ENCODE measurements at places on chromosomes 1 and 21. TPM values are rescaled to one million over a fixed set of nuclear protein-coding genes. Genes with fewer than 3 reads are reported as not detected.

GRCh38 chr1:23759277-23759676 lies 16.0 kb downstream of the ELOA start:
- H3K36me3 ChIP-seq, result no peaks in the 10 kb centered on the region
- no peak overlapping the region for H3K4me3 ChIP-seq
- peaks cover 2% of the 10 kb centered on the region for H3K4me1 ChIP-seq
- DNase-seq, result no peak
- H3K27me3 ChIP-seq, result peaks cover 6% of the 10 kb centered on the region

DNA sequence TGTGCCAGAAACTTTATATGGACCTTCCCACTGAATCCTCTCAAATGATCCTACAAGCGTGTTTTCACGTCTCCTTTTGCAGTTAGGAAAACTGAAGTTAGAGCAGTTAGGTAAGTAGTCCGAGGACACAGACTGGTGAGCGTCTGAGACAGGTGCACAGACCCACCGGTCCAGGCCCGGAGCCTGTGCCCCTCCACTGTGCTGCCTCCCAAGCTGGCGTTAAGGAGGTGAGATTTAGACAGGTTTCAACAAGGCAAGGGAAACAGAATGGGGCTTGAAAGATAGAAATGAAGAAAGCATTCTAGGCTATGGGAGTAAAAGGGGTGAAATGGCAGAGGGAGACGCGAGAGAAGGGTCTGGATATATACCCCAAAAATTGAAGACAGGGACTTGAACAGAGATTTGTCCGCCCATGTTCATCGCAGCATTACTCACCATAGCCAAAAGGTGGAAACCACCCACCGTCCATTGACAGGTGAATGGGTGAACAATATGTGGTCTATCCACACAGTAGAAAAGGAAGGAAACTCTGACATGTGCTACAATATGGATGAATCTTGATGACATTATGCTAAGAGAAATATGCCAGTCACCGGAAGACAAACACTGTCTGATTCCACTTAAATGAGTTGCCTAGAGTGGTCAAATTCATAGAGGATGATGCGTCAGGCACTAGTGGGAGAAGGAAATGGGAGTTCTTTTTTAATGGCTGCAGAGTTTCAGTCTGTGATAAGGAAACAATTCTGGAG lies 15.7 kb upstream of the PKP1 start:
- peaks cover 4% of the 10 kb centered on the region for H3K4me1 ChIP-seq
- DNase-seq, result no peak
- no peaks in the 10 kb centered on the region for H3K36me3 ChIP-seq
- H3K4me3 ChIP-seq, result no peak overlapping the region
- H3K27ac ChIP-seq, result no peak overlapping the region

DNA sequence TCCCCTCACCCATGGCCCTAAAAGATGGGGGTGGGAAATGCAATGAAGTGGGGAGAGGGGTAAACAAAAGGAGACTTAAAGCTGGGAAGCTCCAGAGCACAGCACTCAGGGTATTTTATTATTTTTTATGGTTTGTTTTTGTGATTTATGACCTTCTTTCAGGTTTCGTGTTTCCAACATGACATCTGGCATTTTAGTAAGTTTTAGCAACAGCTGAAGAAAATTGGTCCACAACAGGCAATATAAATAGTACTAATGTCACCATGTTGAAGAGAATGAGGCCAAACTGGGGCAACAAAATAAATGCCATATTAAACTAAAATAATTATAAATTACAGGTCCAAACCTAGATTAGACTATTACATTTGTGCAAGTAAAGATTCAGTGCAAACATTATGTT lies 56.3 kb downstream of the TBX15 start:
- H3K4me1 ChIP-seq, result peaks cover 25% of the 10 kb centered on the region
- H3K27me3 ChIP-seq, result peaks cover 2% of the 10 kb centered on the region

- DNase-seq, result no peak
- H3K36me3 ChIP-seq, result no peaks in the 10 kb centered on the region
- no peaks in the 10 kb centered on the region for H3K4me1 ChIP-seq
- no peak overlapping the region for H3K4me3 ChIP-seq
- no peak overlapping the region for H3K27ac ChIP-seq
- no peaks in the 10 kb centered on the region for H3K27me3 ChIP-seq
Measured at GRCh38 chr1:99986656-99987225, 16.9 kb downstream of the SLC35A3 start.

- peaks cover 1% of the 10 kb centered on the region for H3K27me3 ChIP-seq
- H3K4me1 ChIP-seq, result peaks cover 32% of the 10 kb centered on the region
- no peak overlapping the region for H3K4me3 ChIP-seq
- H3K36me3 ChIP-seq, result no peaks in the 10 kb centered on the region
- no peak overlapping the region for H3K27ac ChIP-seq
Measured at GRCh38 chr21:33198346-33199099, 31.2 kb upstream of the IFNAR2 start.

GRCh38 chr1:175633801-175634200 lies 109.6 kb downstream of the TNR start:
- H3K27me3 ChIP-seq, result no peaks in the 10 kb centered on the region
- no peak overlapping the region for H3K4me3 ChIP-seq
- no peak for DNase-seq

- no peak overlapping the region for H3K27ac ChIP-seq
- peaks cover 8% of the 10 kb centered on the region for H3K4me1 ChIP-seq
- peaks cover 6% of the 10 kb centered on the region for H3K27me3 ChIP-seq
- H3K36me3 ChIP-seq, result no peaks in the 10 kb centered on the region
- no peak for DNase-seq
Measured at GRCh38 chr1:224435318-224435763, 744 bp upstream of the WDR26 start.

- no peaks in the 10 kb centered on the region for H3K4me1 ChIP-seq
- H3K27me3 ChIP-seq, result peaks cover 5% of the 10 kb centered on the region
- no peak overlapping the region for H3K27ac ChIP-seq
- peak; percentile 72 for DNase-seq
- H3K36me3 ChIP-seq, result peaks cover 13% of the 10 kb centered on the region
- no peak overlapping the region for H3K4me3 ChIP-seq
Measured at GRCh38 chr1:212630158-212630900, 21.8 kb downstream of the ATF3 start.

GRCh38 chr1:6645018-6645417 lies 20.4 kb downstream of the THAP3 start:
- H3K4me3 ChIP-seq, result no peak overlapping the region
- H3K27ac ChIP-seq, result no peak overlapping the region
- H3K27me3 ChIP-seq, result peaks cover 7% of the 10 kb centered on the region
- H3K4me1 ChIP-seq, result peaks cover 4% of the 10 kb centered on the region
- H3K36me3 ChIP-seq, result peaks cover 9% of the 10 kb centered on the region
- DNase-seq, result no peak

- peak overlapping the region; percentile 100 for H3K27ac ChIP-seq
- peaks cover 8% of the 10 kb centered on the region for H3K36me3 ChIP-seq
- H3K4me1 ChIP-seq, result peaks cover 30% of the 10 kb centered on the region
Measured at GRCh38 chr1:248906753-248907661, 972 bp downstream of the PGBD2 start.

DNA sequence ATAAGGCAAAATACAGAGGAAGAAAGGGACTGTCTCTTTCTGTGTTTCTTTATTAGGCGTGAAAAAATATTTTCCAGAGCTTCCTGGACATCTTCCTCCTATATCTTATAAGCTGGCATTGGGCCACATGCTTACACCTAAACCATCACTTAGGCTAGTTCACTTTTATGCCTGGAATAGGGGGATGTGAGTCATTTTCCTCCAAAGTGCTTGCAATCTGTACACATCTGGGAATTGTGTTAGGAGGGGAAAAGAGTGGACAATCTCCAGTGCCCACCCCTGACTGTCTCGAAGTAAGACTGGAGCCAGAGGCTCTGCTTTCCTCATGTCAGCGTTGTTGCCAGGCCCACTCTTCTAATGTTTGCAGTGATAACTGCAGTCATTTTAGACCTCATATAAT lies 29.9 kb downstream of the GIPC2 start:
- H3K27ac ChIP-seq, result no peak overlapping the region
- no peaks in the 10 kb centered on the region for H3K4me1 ChIP-seq
- DNase-seq, result no peak
- H3K36me3 ChIP-seq, result no peaks in the 10 kb centered on the region

DNA sequence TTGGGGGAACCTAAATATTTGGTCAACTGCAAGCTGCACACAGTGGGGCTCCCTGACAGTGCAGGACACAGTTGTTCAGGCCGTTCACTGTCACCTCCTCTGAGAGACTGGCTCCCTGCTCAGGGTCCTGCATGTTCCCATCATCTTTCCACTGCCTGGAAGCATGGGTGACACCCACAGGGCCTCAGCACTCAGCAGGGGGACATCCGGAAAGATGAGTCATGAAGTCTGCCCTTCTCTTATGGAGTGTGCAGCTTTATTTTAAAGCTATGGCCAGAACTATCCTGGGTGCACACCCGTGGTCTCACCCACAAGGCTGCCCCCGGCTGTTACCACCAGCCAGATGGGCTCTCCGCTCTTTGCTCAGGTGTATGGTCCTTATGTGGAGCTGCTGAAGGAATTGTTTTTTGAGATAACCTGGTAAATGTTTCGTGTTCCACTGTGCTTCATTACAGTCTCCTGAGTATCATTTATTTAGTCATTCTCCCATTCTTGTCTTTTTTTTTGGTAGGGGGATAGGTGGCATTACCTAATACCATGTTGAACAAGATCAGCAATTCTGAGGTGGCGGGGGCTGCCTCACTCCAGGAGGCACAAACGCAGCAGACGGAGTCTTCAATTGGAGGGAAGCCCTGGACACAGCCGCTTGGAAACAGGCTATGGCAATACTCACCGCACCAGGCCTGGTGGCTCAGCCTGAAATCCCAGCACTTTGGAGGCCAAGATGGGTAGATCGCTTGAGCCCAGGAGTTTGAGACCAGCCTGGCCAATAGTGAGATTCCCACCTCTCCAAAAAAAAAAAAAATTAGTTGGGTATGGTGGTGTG lies 14.3 kb downstream of the TRIM11 start:
- peaks cover 4% of the 10 kb centered on the region for H3K27me3 ChIP-seq
- no peak overlapping the region for H3K4me3 ChIP-seq
- H3K27ac ChIP-seq, result no peak overlapping the region
- H3K4me1 ChIP-seq, result no peaks in the 10 kb centered on the region
- H3K36me3 ChIP-seq, result peaks cover 5% of the 10 kb centered on the region
- no peak for DNase-seq

- DNase-seq, result no peak
- H3K27me3 ChIP-seq, result no peaks in the 10 kb centered on the region
- H3K27ac ChIP-seq, result no peak overlapping the region
- H3K4me3 ChIP-seq, result no peak overlapping the region
- H3K36me3 ChIP-seq, result no peaks in the 10 kb centered on the region
Measured at GRCh38 chr1:186899977-186900376, 71.2 kb downstream of the PLA2G4A start.

- no peaks in the 10 kb centered on the region for H3K36me3 ChIP-seq
- H3K27ac ChIP-seq, result no peak overlapping the region
- no peak overlapping the region for H3K4me3 ChIP-seq
- no peaks in the 10 kb centered on the region for H3K4me1 ChIP-seq
Measured at GRCh38 chr1:209531549-209531948, 52.0 kb upstream of the CAMK1G start.

GRCh38 chr1:33094971-33095604 lies 14.1 kb downstream of the AZIN2 start:
- peak; percentile 71 for DNase-seq
- no peaks in the 10 kb centered on the region for H3K27me3 ChIP-seq
- no peak overlapping the region for H3K4me3 ChIP-seq

GRCh38 chr1:151340870-151341754 lies 5.9 kb downstream of the RFX5 start:
- no peaks in the 10 kb centered on the region for H3K27me3 ChIP-seq
- DNase-seq, result peak; percentile 23
- H3K4me1 ChIP-seq, result peaks cover 9% of the 10 kb centered on the region
- peak overlapping the region; percentile 37 for H3K27ac ChIP-seq

- no peak for DNase-seq
- H3K4me1 ChIP-seq, result no peaks in the 10 kb centered on the region
- peaks cover 2% of the 10 kb centered on the region for H3K27me3 ChIP-seq
- H3K4me3 ChIP-seq, result no peak overlapping the region
- no peak overlapping the region for H3K27ac ChIP-seq
Measured at GRCh38 chr1:7993593-7994479, 32.3 kb downstream of the ERRFI1 start.

DNA sequence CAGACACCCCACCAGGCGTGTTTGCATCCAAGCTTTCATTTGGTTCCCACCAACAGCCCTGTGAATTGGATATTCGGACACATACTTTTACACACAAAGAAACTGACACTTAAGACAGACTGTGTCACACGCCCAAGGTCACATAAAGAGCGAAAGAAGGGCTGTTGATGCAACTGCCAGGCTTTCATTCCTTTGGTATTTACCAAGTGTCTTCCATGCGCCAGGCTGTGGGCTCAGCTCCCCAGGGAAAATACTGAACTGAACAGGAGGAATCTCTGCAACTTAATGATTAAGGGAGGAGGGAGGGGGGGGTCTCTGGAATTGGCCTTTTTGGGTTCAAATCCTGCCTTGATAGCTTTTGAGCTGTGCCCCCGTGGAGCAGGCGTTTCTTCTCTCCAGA lies 122.8 kb downstream of the ACTL8 start:
- H3K27ac ChIP-seq, result no peak overlapping the region
- peaks cover 2% of the 10 kb centered on the region for H3K4me1 ChIP-seq
- H3K36me3 ChIP-seq, result no peaks in the 10 kb centered on the region
- peak overlapping the region; percentile 58 for H3K4me3 ChIP-seq

GRCh38 chr1:152811050-152811449 lies 721 bp upstream of the LCE1B start:
- H3K4me1 ChIP-seq, result no peaks in the 10 kb centered on the region
- H3K36me3 ChIP-seq, result no peaks in the 10 kb centered on the region
- no peak overlapping the region for H3K4me3 ChIP-seq
- no peaks in the 10 kb centered on the region for H3K27me3 ChIP-seq
- DNase-seq, result no peak

DNA sequence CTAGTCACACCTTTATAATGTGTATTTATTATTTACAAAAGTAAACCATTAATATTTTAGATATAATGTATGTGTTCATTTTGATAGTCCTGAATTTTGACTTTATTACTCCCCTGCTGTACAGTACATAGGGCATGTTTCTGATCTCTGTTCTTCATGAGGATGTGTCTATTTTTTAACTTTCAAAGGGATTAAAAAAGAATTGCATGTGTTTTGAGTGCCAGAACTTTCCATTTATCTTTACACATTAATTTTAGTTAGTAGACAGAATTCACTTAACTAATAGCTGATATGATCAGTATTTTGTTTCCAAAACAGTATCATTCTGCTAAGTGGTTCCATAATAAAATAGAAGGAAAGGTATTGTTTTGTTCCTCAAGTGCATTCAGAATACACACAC lies 3.1 kb downstream of the PBX1 start:
- no peak for DNase-seq
- peaks cover 8% of the 10 kb centered on the region for H3K27me3 ChIP-seq
- H3K4me1 ChIP-seq, result peaks cover 23% of the 10 kb centered on the region
- peak overlapping the region; percentile 31 for H3K27ac ChIP-seq
- peak overlapping the region; percentile 100 for H3K4me3 ChIP-seq
- no peaks in the 10 kb centered on the region for H3K36me3 ChIP-seq

DNA sequence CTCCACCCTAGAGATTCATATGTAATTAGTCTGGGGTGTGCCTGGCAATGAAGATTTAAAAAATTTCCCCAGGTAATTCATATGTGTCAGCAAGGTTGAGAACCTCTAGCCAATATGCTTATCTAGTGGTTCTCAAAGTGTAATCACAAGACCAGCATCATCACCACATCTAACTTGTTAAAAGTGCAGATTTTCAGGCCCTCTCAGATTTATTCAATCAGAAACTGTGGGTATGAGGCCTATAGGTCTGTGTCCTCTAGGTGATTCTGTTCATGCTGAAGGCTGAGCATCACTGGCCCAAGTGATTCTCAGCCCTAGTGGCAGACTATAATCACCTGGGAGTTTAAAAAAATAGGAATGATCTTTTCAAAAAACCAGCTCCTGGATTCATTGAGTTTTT lies 75.9 kb downstream of the SWT1 start:
- no peak overlapping the region for H3K27ac ChIP-seq
- no peak overlapping the region for H3K4me3 ChIP-seq
- no peaks in the 10 kb centered on the region for H3K27me3 ChIP-seq

The ITLN2 gene
- total RNA-seq, result not detected

The ATP1A4 gene
- total RNA-seq, result not detected

The NBL1 gene
- total RNA-seq, result 14.4 TPM

The HRNR gene
- total RNA-seq, result not detected

The SPTA1 gene
- not detected for total RNA-seq

The TEX38 gene
- not detected for total RNA-seq

The OSCP1 gene
- 6.3 TPM for total RNA-seq

The TAF1A gene
- 10.4 TPM for total RNA-seq

All from glutamatergic neuron (in vitro differentiated cells).